Activated CD4-positive, alpha-beta T cell treated with anti-CD3 and anti-CD28 coated beads for 24 hours (primary cell): ENCODE measurements at places on chromosomes 13 and 19.

GRCh38 chr13:100511466-100511865 is 77.1 kb downstream of the GGACT start:
- no peak for DNase-seq

- no peak for DNase-seq
These were observed 13.0 kb downstream of the NTN5 start for GRCh38 chr19:48659768-48660167.

DNA sequence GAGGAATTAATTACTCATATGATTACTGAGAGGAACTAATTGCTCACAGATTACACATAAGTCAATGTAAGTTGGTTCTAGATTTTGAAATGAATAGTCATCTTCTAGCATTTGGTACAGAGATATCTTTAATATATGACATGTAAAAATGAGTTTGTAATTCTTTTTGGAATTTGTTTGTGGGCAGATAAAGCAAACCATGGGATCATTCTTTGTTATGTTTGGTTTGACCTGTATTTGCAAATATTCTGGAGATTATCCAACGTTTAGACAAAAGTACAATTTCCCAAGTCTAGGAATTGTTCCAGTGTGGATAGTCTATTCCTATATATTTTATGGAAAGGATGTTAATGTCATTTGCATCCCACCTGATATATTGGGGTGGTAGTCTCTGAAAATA is 309.6 kb upstream of the EDNRB start:
- DNase-seq: no peak

DNA sequence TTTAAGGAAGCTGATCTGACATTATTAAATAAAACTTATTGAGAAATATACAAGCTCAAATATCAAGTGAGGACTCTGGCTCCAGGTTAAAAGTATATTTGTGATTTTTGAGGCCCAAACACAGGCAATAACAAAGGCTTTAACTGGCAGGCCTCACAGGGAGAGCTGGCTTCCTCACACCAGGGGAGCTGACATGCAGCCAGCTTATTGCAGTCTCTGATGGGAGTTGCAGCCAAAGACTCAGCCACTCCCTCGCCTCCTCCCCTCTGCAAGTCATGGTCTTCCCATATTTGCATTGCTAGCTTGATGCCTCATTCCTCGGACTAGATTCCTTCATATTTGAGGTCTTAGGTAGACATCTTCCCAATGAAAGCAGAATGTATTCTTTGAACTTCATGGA is 647.1 kb upstream of the SLITRK6 start:
- DNase-seq: no peak

- no peak for DNase-seq
These were observed 900.3 kb upstream of the MIR17HG start for GRCh38 chr13:90447034-90447733.

DNA sequence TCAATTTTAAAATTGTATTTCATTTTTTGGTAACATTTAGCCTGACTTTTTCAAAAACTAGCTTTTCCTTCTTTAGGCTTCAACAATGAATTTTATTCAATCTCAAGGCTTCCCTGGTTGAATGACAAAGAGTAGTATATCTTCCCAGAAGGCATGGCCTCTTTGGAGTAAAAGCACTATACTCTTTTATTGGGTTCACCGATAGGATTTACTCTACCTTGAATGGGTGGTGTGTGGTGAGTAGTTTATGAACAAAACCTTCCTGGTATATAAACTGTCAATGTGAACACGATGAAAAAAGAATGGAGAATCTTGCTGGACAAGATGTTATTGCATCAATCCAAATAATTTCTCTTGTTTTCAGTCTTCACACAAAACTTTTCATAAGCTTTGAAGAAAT is 167.7 kb downstream of the DACH1 start:
- DNase-seq: no peak

- DNase-seq: no peak
These were observed 68.7 kb downstream of the MIPEP start for GRCh38 chr13:23820530-23820929.

DNA sequence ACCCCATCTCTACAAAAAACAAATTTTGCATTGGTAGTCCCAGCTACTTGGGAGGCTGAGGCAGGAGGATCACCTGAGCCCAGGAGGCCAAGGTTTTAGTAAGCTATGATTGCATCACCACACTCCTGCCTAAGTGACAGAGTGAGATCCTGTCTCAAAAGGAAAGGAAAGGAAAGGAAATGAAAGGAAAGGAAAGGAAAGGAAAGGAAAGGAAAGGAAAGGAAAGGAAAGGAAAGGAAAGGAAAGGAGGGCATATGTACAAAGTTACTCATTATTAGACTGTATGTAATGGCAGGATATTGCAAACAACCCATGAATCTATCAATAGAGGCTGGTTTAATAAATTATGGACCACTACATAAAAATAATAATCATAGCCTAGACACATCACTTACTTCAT is 40.8 kb upstream of the CACNA1A start:
- DNase-seq: no peak

DNA sequence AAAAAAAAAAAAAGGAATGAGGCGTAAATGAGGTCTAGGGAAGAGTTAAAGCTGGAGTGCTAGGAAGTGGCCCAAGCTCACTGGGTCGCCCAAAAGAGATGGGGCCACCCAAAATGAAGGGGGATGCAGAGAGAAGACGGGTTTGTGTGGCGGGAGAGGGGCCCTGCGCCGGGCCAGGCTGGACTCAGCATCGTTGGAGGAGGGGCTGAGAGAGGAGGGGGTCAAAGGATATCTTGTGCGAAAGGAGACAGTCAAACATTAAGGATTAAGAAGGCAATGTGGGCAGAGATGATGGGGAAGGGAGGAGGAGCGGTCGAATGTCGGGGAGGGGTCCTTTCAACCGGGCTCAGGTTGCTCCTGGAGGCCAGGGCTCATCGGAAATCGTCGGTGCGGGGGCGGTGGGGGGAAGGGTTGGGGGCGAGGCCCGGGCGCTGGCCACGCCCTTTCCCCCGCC is 825 bp upstream of the CARM1 start:
- no peak for DNase-seq

GRCh38 chr19:32197896-32198882 is 147.2 kb upstream of the ZNF507 start:
- no peak for DNase-seq

GRCh38 chr13:80552851-80553440 is 212.0 kb upstream of the SPRY2 start:
- no peak for DNase-seq

GRCh38 chr19:38734176-38734425 is 10.2 kb downstream of the CAPN12 start:
- DNase-seq: no peak

- no peak for DNase-seq
These were observed 2.1 kb upstream of the HAMP start for GRCh38 chr19:35279985-35280821.

- no peak for DNase-seq
These were observed 1.2 kb downstream of the MED26 start for GRCh38 chr19:16626796-16627192.

DNA sequence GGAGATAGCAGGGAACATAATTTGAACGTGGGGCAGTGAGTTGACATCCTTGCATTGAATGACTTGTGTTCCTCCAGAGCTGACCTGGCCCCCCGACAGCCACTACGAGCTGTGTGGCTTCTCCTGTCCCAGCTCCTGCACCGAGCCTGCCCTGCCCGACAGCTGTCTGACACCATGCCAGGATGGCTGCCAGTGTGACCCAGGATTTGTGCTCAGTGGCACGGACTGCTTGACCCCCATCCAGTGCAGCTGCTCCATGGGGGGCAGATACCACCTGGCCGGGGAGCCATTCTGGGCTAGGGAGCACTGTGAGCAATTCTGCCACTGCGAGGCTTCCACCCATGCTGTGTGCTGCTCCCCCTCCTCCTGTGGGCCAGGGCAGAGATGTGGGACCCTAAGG is 29.2 kb upstream of the FXYD3 start:
- DNase-seq: no peak

- no peak for DNase-seq
These were observed 64.2 kb downstream of the SMARCA4 start for GRCh38 chr19:11025006-11025405.

DNA sequence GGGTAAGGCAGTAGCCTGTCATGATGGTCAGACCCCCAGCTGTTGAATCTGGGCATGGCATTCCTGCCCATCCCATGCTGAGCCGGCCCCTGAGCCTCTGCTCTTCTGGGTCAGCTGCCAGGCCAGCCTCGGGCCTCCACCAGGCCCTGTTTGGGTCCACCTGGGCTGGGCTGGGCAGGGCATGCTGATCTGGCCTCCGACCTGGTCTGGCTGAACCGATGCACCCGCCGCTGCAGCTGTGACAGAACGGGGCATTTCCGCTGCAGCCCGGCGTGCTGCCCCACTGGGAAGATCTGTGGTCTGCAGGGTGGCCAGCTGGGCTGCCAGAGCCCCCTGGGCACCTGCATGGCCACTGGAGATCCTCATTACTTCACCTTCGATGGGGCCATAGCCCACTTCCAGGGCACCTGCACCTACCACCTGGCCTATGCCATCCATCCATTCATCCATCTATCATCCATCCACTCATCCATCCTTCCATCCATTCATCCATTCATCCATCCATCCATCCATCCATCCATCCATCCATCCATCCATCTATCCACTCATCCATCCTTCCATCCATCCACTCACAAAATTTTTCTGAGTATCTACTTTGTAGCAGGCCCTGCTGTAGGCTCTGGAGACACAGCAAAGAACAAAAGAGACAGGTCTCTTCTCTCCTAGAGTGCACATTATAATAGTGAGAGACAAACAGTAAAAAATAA is 21.5 kb upstream of the FXYD3 start:
- no peak for DNase-seq

- DNase-seq: no peak
These were observed 101.8 kb downstream of the SPRY2 start for GRCh38 chr13:80239116-80239515.

DNA sequence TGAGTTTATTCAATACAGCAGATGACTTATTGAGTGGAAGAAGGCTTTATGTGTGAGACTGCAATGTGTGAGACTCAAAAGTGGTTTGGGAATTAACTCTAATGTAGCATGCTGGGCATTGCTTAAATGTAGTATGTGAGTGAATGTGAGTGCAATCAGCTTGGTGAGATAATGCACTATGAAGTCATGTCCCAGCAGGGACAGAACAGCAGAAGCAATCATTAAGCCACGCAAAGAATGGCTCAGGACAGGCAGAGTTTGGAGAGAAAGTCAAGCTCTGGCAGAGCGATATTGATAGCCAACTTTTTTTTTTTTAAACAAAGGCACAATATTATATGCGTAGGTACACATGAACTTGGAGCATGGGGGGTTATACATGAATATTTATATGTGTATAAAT is 597.7 kb downstream of the GPC6 start:
- no peak for DNase-seq

GRCh38 chr13:26538363-26539317 is 18.8 kb upstream of the WASF3 start:
- DNase-seq: no peak

DNA sequence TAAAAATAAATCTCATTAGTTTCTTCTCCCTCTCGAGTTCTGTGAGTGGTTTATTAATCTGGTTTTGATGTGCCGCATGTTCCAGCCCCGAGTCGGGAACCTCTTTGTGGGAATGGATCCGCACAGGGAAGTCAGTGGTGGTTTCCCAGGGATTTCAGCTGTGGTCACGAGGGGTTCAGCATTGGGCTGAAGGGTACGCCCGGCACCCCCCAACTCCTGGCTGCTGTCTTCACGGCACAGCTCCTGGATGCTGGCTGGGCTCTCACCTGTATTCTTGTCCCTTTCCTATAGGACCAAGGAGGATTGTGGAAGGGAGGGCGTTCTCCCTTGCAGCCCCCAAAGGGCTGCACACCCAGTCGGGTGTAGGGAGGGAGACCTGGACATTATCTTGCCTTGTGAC is 167.8 kb downstream of the ZNF536 start:
- no peak for DNase-seq

- DNase-seq: no peak
These were observed 1721.8 kb downstream of the PCDH9 start for GRCh38 chr13:65508338-65508737.

- DNase-seq: no peak
These were observed 180.5 kb downstream of the IRS2 start for GRCh38 chr13:109605846-109606245.

- DNase-seq: no peak
These were observed 40.7 kb upstream of the N4BP2L1 start for GRCh38 chr13:32468502-32469142.

GRCh38 chr19:15672580-15673175 is at the start of gene CYP4F12:
TSS of gene CYP4F12 (plus strand) at chr19:15673087. CDS start at chr19:15673530, 443 bp downstream.
- peak; percentile 4 for DNase-seq

DNA sequence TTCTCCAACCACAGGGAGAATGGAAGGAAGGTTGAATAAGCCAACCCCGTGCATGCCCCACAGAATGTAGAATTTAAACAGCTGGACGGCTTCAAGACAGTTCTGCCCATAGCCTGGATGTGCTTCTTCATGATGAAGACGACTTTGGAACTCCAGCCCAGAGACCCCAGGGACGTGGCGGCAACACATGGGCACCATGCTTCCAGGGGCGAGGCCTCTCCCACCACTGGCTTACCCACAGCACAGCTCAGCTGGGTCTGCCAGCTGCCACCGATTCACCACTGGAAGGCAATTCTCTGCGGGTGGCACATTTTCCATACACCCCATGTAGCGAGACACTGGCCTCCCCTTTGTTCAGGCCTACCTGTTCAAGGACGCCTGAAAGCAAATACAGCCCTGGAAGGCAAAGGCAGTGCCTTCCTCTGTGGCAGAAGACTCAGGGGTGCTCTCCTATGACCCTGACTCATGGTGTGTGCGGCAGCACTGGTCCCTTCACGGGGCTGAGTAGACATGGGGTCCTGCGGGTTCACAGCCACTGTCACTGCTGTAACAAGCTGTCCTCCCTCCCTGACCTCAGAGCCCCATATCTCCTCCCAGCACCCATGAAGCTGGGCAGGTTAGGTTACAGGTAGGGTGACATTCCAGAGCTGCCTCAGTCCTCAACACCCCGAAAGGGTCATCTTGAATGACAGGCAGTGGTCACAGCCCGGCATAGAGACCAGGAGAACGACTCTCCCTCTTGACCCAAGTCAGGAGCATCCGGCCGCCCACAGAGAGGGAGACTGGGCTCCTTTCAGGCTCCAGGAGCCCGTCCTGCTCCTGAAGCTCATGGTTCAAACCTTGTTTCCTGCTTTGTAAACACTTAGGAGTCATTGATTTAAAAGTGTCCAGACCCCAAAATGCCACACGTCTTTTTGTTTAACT is 72.7 kb downstream of the SPACA7 start:
- no peak for DNase-seq

GRCh38 chr19:17948514-17948900 is 15.7 kb downstream of the CCDC124 start:
- no peak for DNase-seq

GRCh38 chr13:22536851-22537250 is 643.9 kb upstream of the SGCG start:
- no peak for DNase-seq

GRCh38 chr13:80389073-80390038 is 48.4 kb upstream of the SPRY2 start:
- DNase-seq: no peak

GRCh38 chr19:51664131-51664530 is 17.5 kb upstream of the SIGLEC14 start:
- no peak for DNase-seq

DNA sequence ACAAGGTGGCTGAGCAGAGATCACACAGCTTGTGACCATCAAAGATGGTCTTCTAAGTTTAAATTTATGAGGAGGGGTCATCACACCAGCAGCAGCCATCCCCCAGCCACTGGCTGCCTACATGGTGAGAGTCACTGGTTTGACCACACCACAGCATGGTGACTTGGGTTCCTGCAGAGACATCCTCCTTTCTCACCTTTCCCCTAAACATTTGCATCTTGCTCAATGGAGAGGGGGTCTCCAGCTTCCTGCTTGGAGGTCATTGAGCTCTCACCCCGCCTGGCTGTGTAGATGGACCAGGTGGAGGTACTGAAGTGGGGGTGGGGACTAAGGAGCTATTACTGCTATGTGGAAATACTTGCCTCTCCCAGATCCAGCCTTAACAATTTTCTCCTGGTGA is 247.6 kb upstream of the ARGLU1 start:
- no peak for DNase-seq
